ENCODE measurements at places on chromosomes 16 and 17.

DNA sequence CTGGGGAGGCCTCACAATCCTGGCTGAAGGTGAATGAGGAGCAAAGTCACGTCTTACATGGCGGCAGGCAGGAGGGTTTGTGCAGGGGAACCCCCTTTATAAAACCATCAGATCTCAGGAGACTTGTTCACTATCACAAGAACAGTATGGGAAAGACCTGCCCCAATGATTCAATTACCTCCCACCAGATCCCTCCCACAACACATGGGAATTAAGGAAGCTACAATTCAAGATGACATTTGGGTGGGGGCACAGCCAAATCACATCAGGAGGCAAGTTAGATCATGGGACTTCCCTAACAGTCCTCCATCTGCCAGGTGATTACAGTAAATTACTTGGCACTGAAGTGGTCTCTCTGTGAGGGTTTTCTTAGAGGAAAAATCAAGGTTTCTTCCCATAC, 5.3 kb downstream of the TMEM114 start:
- DNase-seq = no peak

DNA sequence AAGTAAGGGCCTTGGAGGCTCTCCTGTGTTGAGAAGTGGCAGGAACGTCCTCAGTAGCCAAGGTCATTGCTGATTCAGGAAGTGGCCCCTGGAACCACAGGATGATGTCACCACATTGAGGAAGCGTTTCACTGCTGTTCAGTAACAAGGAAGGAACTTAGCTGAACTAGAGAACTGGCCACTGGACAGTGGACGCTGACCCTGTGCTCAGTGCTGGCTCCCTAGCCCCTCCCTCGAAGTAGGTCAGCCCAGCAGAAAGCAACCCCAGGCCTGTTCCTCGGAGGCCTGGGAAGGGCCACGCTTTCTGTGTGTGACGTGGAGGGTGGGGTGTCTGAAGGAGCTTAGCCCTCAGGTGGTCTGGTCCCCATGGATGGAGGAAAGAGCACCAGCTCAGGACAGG, 58.3 kb downstream of the B9D1 start:
- peak; percentile 38 for DNase-seq

DNA sequence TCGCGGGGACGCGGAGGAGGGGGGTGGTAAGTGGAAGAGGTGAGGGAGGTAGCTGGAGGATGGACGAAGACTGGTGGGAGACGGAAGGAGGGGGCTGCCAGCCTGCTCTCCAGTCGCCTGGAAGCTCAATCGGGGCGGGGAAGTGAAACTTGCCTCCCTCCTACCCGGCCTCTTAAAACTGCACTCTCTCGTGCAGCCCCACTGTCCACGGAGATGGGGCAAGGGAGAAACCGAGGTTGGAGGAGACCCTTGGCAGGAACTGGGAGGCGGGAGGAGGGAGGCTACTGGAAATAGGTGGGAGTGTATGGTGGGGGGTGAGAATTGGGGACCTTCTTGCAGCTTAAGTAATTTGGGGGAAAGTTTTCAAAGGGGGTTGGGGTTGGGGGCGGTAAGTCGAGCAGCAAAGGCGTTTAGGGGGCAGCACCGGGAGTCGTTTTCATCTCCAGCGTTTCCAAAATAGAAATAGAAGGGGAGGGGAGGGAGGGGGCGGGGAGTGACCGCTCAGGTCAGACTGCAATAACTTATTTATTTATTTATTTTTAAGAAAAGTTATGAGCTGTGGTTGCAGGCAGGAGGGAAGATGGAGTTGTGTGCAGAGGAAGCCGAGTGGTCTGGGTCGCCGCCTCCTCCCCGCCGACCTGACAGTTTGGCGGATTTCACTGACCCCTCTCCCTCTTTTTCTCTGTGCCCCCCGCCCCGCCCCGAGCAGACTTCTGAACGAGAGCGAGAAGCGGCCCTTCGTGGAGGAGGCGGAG, 1.4 kb downstream of the SOX9 start:
- peak; percentile 37 for DNase-seq

GRCh38 chr17:4565209-4566141, 5.1 kb upstream of the GGT6 start:
- DNase-seq = peak; percentile 78

- DNase-seq = no peak
Measured at GRCh38 chr17:80751070-80751945, 206.7 kb downstream of the RPTOR start.
